ENCODE measurements at places on chromosomes 11 and 22.

DNA sequence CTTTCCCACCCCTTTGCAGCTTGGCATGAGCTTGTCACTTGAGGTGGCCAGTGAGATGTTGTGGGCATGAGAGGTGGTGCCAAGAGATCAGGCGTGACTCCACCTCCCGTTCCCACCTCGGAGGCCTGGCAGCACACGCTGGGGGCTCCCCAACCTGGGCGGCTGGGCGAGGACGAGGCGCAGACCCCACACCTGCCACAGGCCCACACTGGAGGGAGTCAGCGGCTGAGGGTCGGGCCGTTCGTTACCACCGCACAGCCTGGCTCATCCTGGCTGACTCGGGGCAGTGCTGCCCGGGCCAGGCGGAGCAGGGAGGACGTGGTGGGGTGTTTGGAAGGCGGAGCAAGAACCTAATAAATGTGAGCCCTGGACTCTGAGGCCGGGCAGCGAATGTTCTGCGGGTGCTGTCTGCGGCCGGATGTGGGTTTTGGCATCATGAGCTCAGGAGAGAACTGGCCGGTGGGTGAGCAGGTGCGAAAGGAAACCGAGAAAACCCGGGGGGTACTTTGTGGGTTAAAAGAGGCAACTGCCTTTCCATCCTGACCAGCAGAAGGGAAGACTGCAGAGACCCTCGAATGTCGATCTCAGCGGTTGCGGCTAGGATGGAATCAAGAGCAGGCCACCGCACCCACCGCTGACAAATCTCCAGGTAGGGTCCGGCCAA is 10.2 kb upstream of the IFITM3 start:
- DNase-seq = no peak

DNA sequence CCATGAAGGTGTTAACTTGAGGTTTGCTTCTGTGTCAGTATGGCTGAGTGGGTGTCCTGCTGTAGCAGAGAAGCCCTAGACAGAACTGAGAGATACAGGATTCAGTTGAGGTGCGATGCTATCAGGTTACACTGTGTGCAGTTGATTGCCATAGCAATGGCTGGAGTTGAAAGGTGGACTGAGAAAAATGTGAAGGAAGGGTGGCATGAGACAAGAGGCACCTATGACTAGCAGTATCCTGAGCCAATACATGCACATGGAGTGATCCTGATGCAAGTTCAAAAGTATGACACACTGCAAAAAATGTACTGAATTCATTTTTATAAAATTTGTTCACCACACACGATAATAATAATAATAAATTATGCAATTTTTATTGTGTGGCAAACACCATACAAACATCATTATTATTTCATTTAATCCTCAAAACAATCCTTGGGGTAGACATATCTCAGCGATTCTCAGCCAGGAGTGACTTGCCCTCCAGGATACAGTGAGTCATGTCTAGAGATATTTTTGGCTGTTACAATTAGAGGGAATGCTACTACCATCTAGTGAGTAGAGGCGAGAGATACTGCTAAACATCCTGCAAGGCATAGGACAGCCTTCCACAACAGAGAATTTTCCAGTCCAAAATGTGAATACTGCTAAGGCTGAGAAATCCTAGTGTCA is 3.9 kb upstream of the PIWIL4 start:
- DNase-seq = no peak

DNA sequence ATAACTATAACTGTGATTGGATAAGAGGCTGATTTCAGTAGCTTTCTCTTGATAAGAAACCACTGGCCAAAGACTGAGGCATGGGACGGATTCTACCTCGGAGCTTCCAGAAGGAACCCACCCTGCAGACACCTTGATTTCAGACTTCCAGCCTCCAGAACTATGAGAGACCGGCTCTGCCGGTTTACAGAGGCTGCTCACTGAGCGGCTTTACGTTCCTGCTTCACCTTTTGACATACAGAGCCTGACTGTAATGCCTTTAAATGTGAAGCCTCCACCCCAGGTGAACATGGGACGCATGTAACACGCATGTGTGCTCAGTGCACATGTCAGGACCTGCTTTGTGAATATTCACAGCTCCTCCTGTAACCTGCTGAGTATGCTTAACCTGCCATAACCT is 361.5 kb downstream of the CTTN start:
- no peak for DNase-seq

GRCh38 chr22:49955581-49956417 is 4.8 kb upstream of the PIM3 start:
- no peak for DNase-seq

- no peak for DNase-seq
Observed at GRCh38 chr11:122137078-122137793, 21.2 kb upstream of the BLID start.

DNA sequence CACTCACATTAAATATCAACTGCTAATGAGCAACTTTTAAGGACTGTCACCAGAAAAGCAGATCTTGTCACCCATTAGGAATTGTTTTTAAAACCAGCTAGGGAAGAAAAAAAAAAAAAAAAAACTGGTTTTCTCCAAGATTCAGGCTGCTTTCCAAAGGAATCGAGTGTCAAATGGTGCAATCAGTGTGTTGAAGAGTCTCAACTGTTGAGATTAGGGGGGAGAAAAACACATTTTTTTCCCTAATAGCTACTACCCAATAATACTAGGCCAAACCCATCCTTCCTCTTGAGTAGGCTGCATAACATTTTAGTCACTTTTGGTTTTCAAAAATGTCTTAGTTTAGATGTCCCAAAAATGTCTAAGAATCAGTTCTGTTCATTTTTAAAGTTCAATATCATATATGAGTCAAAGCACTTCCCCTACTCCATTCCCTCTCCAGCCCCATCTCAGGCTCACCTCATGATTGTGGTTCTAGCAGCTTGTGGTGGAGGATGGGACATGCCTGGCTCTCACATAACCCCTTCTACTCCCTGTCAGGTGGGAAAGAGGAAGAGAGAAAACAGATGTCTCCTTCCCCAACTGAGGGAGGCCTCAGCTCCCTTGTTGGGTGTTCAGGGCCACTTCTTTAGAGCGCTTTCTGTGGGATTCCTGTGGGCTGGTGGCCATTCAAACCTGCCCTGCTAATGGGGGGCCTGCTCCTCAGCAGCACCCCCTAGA is 193.6 kb downstream of the CWF19L2 start:
- DNase-seq = no peak

GRCh38 chr11:72430741-72431570 is 3.4 kb downstream of the CLPB start:
- DNase-seq = peak; percentile 11

DNA sequence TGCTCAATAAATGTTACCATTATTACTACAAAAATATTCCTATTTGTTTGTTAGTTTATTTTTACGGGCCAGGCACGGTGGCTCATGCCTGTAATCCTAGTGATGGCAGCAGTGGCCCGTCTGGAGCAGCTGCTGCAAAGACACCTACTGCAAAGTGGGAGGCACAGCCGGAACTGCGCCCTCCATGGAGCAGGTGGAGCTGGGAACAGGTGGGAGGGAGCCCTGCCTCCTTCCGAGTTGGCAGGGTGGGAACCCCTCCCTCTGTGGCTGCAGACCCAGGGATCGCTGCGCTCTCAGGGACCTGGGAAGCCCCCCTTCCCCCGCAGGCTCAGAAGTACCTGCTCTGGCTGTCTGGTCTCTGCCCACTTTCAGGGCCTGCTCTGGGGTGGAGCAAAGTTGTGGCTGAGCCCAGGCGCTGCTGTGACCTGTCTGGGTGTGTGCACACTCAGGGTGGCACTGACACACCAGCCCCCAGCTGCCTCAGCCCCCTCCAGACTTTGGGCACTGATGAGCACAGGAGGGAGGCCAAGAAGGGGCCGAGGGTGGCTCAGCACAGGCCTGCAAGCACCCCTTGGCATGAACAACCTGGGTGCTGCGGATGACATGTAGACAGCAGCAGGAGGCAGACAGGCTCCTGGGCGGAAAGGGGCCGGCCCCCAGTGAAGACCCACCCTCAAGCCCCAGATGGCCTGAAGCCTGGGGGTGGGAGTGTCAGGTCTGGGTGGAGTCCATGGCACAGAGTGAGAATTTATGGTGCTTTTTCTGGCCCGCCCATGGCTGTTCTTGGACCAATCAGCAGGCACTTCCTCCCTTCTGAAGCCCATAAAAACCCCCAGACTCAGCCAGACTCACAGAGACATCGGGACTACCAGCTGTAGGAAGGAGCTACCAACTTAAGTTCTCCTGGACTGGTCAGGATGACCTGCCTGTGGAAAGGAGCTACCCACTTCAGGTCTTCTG is 103.7 kb upstream of the CLMP start:
- no peak for DNase-seq

DNA sequence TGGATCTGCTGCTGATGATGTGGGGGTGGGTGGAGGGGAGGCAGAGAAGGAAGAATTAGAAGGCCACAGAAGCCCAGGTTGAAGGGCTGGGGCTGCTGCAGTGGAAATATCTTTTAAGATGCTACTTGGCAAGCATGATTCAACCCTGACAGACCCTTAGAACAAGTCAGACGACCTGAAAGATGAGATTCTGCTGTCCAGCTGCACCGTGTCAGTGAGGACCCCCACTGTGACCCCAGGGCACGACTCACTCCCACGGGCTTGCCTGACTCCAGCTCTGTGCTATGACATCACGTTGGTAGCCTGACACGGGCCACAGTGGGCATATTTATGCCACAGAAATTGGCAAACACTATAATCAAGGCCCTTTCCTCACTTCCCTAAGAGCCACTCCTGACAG is 36.0 kb downstream of the LRFN4 start:
- no peak for DNase-seq

DNA sequence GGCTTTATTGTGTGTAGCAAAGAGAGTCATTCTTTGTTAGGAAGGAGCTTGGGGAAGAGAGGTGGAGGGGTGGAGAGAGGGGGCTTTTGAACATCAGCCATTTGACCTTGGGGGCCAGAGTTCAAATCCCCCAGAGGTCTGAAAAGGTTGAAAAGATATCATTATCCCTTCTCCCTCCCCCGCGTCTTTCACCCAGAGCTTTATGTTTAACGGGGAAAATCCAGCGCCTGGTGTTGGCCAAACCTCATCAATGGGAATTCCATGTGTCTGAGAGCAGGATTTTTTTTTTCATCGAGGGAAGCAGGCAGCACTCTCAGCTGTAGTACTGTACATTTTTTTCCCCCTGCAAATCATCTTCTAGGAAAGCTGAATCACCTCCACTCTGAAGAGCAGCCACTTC is 122.4 kb upstream of the HSD17B12 start:
- no peak for DNase-seq

- DNase-seq = no peak
Observed at GRCh38 chr11:9479899-9480298, 19.1 kb downstream of the ZNF143 start.

DNA sequence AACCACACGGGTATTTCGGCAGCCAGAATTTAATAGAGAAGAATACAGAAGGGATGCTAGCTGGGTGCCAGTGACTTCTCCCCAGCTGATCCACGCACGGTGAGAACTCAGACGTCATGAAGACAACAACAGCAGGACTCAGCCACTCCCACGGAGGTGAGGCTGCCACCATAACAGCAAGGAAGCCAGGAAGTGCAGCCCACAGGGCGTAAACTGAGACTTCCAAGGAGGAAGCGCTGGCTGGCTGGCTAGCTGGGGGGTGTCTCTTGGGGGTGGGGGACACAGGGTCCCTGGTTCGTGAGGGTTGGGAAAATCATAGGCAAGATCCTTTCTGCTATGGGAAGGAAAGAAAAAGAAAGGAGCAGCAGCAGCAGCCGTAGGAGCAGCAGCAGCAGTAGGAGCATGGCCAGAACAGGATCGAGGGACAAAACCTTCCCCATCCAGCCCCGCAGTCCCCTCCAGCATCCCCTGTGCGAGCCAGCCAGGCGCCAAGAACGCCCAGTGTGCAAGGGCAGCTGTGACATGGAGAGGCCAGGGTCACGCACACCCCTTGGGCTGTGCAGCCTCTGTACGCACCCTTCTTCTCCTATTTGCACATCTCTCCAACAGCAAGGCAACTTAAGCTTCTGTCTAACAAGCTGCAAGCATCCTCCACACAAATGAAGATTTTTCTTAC is 49.6 kb upstream of the SHANK2 start:
- no peak for DNase-seq

- DNase-seq = no peak
Observed at GRCh38 chr11:129854232-129854805, 38.7 kb downstream of the TMEM45B start.

GRCh38 chr11:33910296-33910957 is 18.6 kb upstream of the LMO2 start:
- DNase-seq = no peak

DNA sequence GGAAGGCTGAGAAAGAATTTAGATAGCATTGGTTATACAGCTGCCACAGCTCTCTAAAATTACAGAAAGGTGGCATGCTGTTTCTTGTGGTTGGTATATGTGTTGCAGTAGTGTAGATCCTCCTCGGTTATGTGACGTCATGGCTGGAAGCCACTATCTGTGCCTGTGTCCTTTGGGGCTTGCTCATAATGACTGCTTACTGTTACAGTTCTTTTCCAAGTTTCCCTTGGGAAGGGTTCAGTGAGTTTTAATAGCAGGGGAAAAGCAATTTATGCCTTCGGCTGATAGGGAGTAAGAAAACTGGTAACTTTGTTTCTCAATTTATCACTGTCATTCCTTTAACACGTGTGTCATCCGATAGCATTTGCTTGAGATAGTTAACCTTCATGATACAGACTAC is 47.2 kb downstream of the POLD3 start:
- no peak for DNase-seq

- DNase-seq = no peak
Observed at GRCh38 chr11:57124917-57125316, 56.8 kb upstream of the LRRC55 start.

DNA sequence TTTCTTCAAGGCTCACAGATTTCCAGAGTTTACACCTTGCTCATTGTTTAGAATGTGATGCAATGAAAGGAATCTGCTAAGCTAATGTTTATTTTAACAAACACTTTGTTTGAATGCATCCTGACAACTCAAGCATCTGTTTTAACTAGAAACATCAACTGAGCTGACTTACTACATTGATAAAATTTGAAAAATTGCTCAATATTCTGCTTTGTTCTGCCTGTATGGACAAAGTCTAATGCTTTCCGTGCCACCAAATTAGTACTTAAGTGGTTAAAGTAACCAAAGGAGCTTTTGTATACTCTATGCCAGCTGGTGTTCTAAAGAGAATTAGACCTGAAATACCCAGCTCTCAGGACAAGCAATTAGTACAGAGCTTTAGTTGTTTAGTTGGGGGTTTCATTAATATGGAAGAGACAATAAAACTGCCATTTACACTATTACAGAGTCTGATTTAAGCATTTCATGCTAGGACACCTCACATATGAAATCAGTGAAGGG is 105.2 kb downstream of the MAML2 start:
- DNase-seq = no peak

Data from LNCaP clone FGC (cell line).